Gastrocnemius medialis (tissue), 4 donors: ENCODE measurements at places on chromosomes 2 and 18.

- no peak for DNase-seq
Observed at GRCh38 chr2:25286025-25286400, 55.7 kb downstream of the DNMT3A start.

GRCh38 chr2:123359636-123360035 lies 665.5 kb upstream of the CNTNAP5 start:
- no peak for DNase-seq

- no peak for DNase-seq
Observed at GRCh38 chr18:74582642-74583041, 15.0 kb upstream of the ZNF407 start.

DNA sequence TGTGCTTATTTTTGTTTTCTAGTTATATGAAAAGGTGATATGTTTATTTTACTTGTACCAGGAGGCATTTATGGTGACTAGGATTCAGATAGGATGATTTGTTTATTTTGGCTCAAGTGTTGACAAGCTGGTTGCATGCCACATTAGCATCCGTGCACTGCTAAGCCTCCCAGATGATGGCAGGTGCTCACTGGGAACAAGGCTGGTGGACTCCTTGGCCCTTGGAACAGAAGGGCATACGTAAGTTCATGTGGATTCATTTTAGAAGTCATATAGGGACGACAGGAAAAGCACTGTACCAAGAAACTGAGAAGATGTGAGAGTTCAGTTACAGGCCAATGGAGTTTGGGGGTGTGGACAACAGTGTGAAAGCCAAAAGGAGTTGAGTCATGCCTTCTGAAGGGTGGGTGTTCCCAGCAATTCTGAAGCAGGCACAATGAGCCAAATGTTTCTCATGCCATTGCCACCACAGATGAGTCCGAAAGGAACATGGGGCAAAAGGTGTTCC lies 166.2 kb downstream of the PHLPP1 start:
- DNase-seq = peak; percentile 33

DNA sequence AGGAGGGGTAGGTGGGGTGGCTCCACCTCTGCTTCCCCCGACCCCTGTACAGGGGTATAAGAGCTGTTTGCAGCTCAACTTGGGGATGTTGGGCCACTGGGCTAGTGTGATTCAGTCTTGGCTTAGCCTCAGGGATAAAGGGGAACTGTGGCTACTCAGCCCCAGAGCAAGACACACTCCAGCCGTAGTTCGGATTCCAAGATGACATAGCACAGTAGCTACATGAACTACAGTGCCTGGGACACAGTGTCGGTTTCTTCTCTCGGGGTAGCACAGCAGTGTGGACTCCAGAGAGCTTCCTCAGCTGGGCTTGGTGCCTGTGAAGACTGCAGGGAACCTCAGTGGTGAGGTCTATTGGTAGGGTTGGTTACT lies 21.1 kb downstream of the CARF start:
- DNase-seq = no peak

DNA sequence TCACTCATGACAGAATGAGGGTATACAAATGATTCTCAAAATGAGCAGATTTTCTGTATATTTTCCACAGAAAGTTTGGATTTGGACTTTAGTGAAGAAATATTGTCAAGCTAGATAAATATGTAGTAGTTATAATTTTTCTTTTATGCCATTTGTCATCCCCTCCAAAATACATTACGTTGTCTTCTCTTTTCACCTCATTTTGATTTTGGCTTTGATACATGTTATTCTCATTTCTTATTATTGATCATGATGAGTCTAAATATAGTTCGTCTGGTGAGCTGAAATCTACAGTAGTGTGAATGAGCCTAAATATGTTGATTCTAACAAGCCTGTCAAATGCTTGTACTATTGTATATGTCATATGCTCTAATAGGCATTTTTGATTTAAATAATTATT lies 12.3 kb downstream of the DDX1 start:
- no peak for DNase-seq
